SJCRH30 (cell line): ENCODE measurements at places on chromosomes 4 and X.
A peak's percentile ranks its signal among the peaks of the same experiment; 100 is the strongest.

- DNase-seq: no peak
These were observed 67.2 kb downstream of the INPP4B start for GRCh38 chr4:142778900-142779299.

DNA sequence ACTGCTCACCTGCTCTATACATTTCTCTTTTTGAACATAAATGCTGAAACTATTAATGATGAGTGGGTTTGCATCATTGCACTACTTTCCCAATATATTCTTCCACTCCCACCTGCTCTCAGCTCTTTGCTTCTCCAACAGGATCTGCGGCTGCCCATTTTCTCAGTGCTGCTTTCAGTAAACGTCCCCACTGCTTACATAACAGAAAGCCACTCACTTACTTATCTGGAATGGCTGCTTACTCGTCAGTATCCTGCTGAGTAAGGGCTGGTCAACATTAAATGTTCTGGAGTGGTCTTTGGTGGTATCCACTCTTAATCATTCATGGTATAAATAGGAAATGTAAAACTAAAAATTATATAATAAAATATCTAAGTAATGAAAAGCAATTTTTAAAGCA, 112.8 kb upstream of the HPF1 start:
- no peak for DNase-seq

GRCh38 chr4:145216535-145216934, 36.1 kb upstream of the OTUD4 start:
- DNase-seq: peak; percentile 8

DNA sequence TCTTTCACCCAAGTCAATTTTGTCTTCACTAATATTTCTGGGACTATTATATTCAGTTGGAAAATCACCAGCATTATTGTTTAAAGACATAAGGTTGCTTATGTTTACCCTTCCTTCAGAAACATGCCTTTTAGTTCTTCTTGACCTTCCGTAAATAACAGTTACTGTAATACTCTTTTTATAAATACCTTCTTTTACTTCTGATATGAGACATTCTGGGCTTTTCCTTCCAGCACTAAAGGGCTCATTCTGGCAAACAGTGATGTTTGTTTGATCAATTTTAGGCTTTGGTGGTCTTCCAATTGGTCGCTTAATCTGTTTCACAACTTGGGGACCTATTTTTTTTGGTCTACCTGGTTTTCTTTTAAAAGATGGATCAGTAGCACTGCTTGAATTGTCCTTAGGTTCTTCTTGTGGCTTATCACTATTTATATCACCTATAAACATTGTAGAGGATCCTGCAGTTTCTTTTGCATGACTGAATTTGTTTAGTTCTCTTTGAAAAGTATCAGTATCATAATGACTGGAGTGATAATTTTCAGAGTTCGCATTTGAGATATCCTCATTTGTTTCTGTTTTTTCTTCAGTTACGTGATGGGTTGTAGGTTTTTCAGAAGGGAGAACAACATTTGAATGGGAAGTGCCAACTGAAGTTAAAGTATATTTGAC, 64.8 kb downstream of the NCAPG start:
- no peak for DNase-seq

DNA sequence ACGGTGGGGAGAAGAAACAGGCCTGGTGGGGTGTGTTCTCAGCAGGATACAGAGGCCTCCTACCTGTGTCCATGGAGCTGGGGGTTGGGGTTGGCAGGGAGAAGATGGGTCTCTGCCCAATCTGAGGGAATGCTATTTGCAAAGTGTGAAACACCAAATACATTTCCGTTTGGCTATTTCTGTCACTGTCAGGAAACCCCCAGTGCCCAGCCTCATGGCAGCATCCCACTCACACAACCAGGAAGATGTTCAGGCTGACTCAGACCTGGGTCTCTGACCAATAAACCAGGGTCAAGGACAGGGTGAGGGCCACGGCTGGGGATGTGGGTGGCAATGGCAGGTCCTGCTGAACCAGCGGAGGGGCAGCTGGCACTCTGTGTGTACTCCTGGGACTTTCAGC, 41.3 kb downstream of the BCOR start:
- no peak for DNase-seq

DNA sequence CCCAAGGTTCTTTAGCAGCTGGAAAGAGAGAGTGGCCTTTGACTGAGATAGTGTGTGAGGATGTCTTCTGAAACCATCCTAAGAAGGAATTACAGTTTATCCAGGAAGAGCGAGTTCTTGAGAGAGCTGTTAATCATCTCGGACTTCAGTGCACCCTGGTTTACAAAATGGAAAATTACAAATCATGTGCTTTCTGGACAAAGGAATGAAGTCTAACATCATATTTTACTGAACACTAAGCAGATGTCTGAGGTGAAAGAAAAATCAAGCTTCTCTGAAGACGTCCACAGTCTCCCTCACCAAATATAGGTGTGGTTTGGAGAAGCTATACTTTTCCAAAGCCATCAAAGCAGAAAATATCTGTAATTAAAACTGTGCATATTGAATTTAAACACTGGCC, 30.8 kb upstream of the CYP2U1 start:
- DNase-seq: no peak

- no peak for DNase-seq
These were observed 162.7 kb downstream of the PPP3CA start for GRCh38 chr4:101184668-101185067.

DNA sequence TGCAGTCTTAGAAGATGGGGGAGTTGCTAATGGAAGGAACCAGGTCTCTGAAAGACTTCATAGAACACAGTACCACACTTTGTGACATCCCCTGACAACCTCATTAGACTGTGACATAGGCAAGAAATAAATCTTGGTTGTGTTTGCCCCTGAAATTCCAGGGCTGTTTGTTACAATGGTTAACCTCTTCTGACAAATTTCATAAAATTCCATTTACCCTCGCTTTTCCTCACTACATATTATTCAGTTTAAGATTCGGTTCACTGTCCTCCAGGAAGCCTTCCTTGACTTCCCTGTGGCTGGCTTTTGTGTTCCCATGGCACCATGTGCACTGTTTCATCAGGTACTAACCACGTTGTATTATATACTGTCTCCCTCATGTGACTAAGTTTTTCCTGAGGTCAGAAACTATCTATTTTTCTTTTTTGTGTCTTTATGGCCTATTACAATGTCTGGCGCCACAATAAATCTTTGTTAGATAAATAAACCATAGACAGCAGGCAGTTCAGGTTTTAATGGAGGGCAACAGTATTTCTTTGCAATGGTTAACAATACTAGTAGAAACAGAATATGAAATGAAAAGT, 54.2 kb downstream of the ATXN3L start:
- DNase-seq: no peak

DNA sequence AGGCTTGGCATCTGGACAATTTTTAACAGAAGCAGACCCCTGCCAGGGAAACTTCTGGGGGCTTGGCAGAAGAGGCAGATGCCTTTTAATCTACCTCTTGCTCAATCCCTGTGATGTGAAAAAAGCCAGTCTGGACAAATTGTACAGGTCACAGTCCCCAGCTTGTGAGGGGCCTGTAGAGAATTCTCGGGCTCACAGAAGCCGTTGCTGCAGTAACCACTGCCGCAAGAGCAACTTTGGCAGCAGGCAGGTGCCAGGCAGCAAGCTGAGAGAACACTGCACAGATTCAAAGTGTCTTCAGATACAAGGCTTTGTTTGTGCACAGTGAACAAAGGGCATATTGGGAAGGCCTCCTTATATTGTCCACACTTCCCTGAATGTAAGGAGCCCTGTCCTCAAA, 11.7 kb downstream of the GPKOW start:
- DNase-seq: no peak

DNA sequence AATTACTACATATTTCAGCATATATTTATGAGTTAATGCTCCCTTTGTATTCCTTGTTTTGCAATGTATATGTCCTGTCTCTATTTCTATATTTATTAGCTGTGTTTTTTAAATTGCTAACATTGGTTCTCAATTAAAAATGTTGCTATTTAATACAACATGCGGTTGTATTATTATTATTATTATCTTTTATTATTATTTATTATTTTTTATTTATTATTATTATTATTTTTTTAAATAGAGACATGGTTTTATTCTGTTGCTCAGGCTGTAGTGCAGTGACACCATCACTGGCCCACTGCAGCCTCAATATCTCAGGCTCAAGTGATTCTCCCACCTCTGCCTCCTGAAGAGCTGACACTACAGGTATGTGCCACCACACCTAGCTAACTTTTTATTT, 1005.9 kb upstream of the ADGRL3 start:
- DNase-seq: no peak

GRCh38 chr4:39563346-39563847, 36.2 kb upstream of the UGDH start:
- DNase-seq: no peak

DNA sequence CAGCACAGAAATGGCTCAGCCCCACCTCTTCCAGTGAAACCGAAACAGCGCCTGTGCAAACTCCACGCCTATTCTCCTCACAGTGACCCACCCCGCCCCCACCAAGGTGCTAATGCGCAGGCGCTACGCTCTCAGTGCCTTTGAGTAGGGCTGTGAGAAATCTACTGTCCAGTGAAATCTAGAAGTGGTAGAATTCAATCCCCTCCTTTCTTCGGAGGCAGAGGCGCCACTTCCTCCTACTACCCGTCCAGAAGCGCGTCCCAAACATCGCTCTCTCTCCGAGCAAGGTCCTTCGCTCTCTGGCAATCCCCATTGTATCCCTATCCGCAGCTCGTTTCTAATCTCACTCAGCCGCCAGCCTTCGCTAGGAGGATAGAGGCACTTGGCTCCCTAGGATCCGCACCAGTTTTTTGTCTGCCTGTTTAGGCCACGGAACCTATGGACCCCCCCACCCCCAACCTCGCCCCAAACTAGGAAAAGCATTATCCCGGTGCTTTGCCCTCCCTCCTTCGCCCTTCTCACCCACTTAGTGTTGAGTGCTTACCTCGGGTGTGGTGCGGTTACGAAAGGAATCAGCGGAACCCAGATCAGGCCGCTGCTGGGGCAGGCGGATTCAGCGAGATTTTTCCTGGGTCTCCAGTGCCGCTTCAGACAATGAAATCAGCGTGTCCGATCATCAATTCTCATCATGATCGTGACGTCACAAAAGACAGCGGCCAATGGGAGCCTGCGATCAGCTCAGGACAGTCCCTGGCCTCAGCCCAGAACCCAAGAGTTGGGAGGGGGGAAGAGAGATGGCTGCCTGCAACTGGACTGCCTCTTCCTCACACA, at the start of gene HDX:
TSS of gene HDX (minus strand) at position 656 of the 831 bp plus-strand sequence. CDS start 27,056 bp downstream, outside the sequence.
- peak; percentile 88 for DNase-seq

- DNase-seq: peak; percentile 62
These were observed 63.2 kb downstream of the CLDN22 start for GRCh38 chr4:183256756-183257385.

GRCh38 chr4:148025981-148026380, 294.1 kb downstream of the ARHGAP10 start:
- no peak for DNase-seq

DNA sequence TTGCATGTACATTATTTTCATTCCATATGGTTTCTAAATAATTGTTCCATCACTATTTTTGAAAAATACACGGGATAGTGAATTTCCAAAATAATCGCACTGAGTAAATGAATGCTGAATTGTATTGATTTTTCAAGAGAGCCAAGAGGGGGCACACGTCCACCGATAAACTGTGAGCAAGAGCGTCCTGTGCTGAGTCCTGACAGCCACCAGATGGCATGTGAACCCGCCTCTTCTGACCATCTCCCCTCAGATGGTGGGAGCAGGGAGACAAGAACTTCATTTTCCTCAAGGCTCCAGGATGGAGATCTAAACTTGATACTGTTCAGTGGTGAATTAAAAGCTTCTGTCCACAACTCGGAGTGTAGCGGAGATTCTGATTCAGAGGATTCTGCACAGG, 30.6 kb upstream of the IL9R start:
- DNase-seq: peak; percentile 14

DNA sequence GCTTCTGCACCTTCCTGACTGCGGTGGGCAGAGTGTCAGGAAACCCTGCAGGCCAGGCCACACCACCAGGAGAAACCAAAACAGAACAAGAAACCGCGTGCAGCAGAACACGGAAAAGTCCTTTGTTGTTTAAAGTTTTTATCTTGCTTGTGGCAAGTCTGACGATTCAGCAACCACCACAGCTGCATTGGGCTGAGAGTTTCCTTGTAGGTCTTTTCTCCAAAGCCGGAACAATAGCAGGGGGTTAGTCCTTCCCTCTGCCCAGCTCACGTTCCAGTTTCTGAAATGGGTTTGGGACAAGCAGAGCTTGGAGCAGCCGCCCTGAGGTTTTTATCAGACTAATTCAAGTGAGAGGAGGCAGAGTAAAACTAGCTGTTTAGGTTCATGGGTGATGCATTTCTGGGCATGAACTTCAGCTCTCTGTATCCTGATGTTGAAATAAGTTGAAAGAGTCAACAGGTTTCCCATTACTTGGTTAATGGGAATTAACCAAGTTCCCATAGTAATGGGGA, 216.9 kb downstream of the PTTG2 start:
- no peak for DNase-seq

GRCh38 chrX:147848543-147849443, 62.9 kb upstream of the FMR1 start:
- DNase-seq: peak; percentile 71

GRCh38 chrX:24464836-24465531, at the start of gene PDK3:
TSS of gene PDK3 (plus strand) at chrX:24465286. CDS start at chrX:24465456, 170 bp downstream.
- DNase-seq: peak; percentile 89
